Activated gamma-delta T cell (primary cell): ENCODE measurements at places on chromosomes 16 and 17.
A peak's percentile ranks its signal among the peaks of the same experiment; 100 is the strongest.

DNA sequence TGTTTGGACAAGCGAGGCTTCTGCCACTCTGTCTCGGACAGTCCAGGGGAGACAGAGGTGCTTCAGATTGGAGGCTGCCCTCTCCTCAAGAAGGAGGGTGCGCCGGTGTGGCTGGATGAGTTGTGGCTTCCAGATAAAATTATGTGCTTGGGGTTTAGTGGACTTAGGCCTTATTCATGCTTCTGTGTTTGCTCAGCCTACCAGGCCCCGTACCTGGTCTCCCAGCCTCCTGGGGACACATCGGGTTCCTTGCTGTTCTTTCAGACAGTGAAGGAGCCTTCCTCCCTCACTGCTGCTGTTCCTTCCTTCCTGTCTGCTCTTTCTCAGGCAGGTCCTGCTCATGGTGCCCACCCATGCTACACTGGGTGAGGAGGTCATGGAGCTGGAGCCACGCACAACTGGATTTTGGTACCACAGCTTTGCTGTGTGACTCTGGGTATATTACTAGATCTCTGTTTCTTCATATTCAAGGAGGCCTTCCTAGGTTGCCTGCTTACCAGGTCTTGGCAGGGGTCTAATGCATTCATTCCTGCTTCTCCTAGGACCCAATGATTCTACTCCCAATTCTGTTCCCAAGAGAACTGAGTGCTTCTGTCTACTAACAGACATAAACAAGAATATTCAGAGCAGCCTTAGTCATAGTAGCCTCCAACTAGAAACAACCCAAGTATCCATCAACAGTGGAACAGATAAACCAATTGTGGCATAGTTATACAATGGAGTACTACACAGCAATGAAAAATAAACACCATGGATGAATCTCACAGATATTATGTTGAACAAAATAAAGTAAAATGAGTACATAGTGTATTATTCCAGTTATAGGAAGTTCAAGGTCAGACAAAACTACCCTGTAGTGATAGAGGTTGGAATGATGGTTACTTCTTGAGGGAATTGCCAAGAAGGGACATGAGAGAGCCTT lies 121.7 kb downstream of the CMIP start:
- DNase-seq = no peak

GRCh38 chr17:30605027-30605426 lies 127.8 kb downstream of the GOSR1 start:
- no peak for DNase-seq

GRCh38 chr16:68097088-68097487 lies 11.9 kb downstream of the NFATC3 start:
- DNase-seq = no peak

DNA sequence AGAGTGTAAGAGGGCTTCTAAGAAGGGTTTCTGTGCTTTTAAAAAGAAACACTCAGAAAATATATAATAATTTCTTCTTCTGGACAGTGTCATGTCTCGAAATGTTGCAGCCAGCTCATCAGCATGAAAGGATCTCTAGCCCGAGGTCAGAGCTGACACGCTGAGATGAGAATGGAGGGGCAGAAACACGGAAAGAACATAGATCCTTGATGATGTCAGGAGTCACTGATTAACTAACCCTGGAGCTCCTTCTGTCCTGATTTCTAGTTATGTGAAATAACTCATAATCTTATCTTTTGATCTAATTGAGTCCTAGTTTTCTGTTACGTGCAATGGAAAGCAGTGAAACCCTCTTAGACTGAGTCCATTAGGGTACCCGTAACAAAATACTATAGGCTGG lies 10.3 kb upstream of the TOX3 start:
- DNase-seq = no peak

DNA sequence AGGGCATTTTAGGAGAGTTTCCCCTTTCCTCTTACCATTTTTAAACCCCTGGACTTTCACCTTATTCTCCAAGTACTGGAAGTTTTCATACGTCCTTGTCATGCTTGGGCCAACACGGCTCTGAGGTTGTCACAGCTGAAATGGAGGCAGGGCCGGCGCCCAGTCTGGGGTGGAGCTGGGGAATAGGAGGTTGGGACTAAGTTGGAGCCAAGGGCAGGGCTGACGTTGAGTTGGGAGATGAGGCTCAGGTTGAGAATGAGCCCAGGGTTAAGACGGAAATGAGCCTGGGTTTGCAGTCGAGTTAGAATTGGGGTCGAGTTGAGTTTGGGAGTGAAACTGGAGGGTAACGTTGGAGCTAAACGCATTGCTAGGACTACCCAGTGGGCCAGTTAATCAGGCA lies 1.3 kb downstream of the CLEC10A start:
- no peak for DNase-seq

DNA sequence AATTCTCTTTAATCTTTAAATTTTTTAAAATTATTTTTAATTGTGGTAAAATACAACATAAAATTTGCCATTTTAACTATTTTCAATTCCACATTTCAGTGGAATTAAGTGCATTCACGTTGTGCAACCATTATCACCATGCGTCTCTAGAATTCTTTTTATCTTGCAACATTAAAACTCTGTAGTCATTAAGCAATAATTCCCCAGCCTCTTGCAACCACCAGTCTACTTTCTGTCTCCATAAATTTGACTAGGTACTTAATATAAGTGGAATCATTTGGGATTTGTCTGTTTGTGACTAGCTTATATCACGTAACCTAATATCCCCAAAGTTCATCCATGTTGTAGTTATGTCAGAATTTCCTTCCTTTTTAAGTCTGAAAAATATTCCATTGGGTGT lies 79.1 kb downstream of the TAOK1 start:
- DNase-seq = no peak

- DNase-seq = no peak
These were observed 31.0 kb upstream of the ARL4D start for GRCh38 chr17:43367737-43368242.

DNA sequence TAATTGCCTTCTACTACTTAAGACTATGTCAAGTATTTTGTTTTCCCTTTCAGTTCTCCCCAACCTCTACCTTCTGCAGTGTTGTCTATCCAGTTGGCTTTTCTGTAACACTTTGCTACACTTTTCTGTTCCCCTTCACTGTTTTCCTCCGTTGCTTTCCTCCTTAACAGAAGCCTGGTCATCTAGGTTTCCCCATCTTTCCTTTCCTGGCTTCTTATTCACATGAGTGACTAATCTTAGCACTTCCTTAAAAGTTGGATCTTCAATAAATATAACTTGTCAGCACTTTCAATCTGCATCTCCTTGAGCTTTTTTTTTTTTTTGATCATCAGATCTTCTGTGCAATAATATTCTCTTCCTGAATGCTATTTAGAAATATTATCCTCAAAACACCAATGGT lies 2.8 kb upstream of the SLFN11 start:
- no peak for DNase-seq

- DNase-seq = no peak
These were observed 77.9 kb upstream of the TOX3 start for GRCh38 chr16:52624891-52625290.

DNA sequence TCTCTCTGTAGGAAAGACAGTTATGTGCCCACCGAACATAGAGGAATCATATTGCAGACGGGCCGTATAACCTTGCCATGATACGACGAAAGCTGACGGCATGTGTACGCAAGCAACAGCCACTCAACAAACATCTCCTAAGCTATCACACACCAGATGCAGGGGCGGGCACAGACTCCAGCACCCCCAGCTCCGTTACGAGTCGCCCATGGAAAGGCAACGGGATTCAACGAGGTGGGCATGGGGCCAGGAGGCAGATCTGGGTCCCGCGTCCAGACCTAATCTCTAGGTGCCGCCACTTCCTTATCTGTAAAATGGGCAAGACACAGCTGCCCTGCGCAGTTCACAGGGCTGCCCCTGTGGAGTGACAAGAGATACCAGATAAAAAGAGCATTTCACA lies 35.6 kb downstream of the ABR start:
- DNase-seq = no peak

GRCh38 chr16:12542818-12543699 lies 260.6 kb downstream of the CPPED1 start:
- DNase-seq = no peak

DNA sequence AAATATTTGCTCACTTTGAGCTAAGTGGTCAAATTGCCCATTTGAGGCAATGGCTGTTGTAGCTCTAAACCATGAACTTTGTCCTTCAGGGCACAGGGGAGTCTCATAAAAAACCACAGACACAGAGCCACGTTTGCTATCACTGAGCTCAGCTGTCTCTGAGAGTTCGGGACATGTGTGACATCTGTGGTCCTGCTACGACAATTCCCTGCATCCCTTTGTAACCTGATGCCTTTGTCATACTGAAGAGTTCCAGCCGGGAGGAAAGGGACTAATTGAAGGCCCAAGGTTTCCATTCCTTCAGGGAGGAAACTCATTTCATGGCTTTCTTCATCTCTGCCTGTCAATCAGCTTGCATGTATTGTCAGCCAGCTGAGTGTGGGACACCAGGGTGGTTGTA lies 599.4 kb upstream of the CDH5 start:
- no peak for DNase-seq

DNA sequence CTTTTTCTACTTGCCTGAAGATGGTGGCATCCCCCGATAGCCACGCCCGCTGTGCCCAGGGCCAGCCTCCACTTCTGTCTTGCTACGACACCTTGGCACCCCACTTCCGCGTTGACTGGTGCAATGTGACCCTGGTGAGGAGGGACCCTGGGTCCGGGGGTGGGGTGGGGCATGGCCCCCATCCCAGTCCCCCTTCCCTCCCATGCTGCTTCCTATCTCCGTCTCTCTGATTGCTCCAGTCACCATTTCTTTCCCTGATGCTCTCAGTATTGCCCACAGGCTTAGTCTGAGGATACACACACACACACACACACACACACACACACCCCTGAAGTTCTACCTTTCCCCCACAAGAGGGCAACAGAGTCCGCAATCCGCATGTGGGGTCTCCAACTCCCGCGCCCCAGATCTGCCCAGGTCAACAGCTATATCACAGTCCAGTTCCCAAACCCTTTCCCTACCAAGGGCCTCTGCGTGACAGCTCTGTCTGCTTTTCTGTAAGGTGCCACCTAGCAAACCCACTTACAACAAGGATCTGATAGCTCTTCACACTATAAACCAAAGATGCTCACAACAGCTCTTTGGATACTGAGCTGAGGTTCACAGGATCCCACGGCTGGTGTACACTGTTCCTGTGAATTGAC lies 3.4 kb downstream of the SGCA start:
- DNase-seq = no peak

GRCh38 chr17:72922219-72922618 lies 170.3 kb downstream of the SLC39A11 start:
- DNase-seq = no peak

- DNase-seq = no peak
These were observed 18.1 kb downstream of the ANKRD40CL start for GRCh38 chr17:50749245-50749644.

DNA sequence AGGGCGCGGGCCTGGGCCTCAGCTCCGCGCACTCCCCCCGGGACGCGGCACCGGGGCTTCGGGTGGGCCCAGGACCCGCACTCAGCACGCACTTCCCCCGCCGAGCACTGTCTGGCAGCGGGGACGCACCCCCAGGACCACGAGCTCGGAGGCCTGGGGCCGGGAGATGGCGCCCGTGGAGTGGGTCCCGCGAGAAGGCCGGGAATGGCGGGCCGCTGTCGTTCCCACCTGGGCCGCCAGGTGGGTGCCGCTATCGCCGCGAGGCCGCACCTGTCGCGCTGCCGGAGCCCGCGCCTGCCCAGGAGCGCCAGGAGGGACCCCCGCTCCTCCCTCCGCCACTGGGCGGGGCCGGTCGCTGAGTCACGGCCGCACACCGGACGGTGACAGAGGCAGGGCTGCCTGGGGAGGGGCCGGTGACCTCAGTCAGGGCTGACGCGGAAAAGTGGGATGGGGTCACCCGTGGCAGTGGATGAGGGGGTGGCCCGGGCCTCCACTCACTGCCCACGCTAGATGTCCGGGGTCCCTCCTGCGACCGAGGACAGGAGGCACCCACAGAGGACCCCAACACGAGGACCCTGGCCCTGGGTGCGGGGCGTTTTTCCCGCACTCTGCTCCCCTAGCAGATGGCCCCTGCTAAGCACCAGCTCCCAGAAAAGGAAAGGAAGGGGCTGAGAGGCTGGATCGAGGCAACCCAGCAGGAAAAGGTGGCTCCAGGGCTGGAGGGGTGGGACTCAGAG lies 6.9 kb upstream of the ACTG1 start:
- peak; percentile 54 for DNase-seq

DNA sequence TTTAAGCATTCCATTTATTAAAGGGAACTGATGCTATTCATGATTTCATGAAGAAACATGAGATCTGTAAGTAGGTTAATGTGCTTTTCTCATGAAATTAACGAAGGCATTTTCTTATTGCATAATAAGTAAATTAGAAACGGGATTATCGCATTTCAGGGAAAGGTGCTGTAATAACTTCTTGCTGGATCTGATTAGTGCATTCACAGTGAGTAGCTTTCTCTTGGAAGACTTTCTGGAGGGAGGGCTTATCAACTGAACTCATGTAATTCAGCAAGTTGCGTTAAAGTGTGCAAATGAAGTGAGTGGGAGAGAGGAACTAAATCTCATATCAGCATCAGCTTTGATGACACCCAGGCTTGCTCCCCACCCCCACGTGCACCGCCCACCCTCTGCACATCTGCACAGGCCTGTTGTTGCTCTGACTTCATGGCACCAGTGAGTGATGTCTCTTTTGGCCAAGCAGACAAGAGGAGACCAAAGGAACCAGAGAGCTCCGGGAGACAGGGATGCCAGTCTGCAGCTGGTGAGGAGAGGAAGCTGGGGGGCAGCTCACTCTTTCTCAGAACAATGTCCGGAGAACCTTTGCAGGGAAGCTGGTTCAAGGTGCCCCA lies 26.3 kb upstream of the GAS7 start:
- no peak for DNase-seq
